RCC 7860 (cell line): ENCODE measurements at places on chromosomes 1 and 21.

DNA sequence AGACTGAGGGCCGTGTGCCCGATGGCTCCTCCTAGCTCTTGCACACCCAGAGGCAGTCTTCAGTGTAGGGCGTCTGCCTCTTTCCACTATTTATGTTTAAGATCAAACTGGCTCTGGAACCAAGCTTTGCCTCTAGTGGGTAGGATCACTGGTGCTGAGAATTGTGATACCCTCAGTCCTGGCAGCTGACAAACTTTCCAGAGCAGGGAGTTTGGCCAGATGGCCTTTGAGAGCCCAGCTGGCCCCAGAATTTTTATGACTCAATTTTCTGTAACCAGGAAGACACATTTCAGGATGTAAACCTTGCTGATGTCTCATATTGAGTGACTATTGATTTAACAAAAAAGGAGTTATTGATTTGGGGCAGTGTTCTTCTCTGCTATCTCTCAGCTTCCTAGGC lies 6.7 kb downstream of the COQ8A start:
- DNase-seq: no peak

GRCh38 chr1:53412285-53413174 lies 46.7 kb upstream of the DMRTB1 start:
- DNase-seq: no peak

DNA sequence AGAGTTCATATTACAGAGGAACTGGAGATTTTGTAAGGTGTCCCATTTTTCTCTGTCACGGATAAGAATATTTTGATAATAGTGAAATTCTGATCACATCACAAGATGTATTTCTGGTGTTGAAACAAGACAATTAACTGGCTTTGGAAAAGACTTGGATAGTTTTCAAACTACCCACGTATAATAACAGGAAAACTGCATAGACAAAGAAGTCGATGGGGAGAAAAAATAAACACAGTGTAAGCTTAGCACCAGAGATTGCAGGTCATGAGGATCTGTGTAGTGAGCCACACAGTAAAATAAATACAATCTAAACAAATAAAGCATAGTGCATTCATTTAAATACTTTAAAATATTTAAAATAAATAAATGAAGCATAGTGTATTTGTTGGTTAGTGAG lies 452.3 kb upstream of the ADAMTS5 start:
- no peak for DNase-seq

DNA sequence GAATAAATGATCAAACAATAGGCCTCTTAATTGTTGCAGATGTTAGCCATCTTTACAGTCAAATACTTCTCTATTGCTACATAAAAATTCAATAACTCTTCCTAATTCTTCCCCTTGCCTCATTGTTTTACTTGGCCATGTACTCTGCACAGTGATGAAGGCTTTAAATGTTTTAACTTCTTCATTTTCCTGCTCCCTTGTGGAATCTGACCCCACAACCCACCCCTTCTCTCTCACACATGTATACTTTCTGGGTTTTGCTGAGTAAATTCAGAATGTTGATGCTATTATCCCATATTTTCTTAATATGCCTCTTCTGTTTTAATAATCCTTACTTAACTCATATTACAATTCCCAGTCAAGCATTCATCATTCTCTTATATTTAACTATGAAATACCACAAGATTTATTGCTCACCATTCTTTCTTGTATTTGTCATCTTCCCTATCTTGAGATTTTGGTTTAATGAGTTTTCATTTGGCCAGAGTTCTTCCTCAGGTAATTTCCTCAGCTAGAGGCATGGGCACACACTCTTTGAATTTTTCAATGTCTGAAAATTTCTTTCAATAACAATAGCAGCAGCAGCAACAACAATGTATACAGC lies 327.8 kb upstream of the USP24 start:
- peak; percentile 61 for DNase-seq

GRCh38 chr1:94958081-94958480 lies 31.2 kb upstream of the CNN3 start:
- DNase-seq: no peak

DNA sequence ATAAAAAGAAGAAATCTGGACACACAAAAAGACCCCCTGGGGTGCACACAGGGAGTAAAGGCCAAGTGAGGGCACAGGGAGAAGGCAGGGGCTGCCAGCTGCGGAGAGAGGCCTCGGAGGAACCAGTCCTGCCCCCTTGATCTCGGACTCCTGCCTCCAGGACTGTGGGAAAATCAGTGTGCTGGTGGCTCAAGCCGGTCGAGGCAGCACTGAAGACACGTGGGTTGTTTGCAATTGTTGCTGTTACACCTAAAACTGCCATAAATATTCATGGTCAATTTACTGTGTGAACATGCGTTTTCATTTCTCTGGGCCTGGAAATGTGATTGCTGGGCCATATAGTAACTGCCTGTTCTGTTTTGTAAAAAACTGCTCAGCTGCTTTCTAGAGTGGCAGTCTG lies 18.5 kb downstream of the IBA57 start:
- no peak for DNase-seq

DNA sequence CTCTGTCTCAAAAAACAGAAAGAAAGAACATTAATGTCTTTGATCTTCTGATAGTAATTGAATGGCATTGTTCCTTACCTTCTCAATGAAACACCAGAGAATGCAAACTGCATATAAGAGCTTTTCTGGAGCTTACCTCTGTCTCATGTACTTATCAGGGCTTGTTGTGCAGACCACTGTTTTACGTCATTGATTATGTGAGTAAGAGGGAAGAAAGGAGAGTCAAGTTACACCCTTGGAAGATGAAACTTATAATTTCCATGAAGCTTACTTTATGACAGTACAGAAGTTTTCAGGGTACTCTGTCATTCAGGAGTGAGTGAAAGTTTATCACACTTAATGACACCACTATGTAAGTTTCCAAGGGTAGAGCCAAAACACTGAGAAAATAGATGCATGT lies 49.0 kb upstream of the MAB21L3 start:
- no peak for DNase-seq

GRCh38 chr1:11967028-11967547 lies 13.2 kb upstream of the MFN2 start:
- peak; percentile 35 for DNase-seq

DNA sequence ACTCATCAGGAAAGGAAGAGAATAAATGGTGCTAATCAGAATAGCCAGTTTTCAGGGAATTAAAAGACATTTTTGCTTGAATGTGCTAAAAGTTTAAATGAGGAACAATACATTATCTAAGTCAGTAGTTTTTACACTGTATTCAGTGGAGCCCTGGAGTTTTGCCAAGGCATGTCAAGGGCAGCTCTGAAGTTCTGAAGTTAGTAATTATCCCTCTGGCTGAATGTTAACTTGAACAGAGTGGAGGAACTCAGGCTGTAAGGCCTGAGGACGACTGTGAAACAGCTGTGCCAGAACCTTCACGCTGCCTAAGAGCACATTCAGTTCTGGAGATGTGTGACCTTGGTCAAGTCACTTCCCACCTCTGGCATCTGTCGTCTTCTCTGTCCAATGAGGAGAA lies 68.1 kb downstream of the EDEM3 start:
- no peak for DNase-seq
